ENCODE measurements at places on chromosomes 4 and X. TPM values are rescaled to one million over a fixed set of nuclear protein-coding genes. Genes with fewer than 3 reads are reported as not detected.

MID2 gene
- total RNA-seq = 2.2 TPM

METTL14 gene
- total RNA-seq = 36.2 TPM

HELT gene
- not detected for total RNA-seq

F11 gene
- 0.45 TPM for total RNA-seq

CFI gene
- 4.0 TPM for total RNA-seq

FRMPD3 gene
- 0.17 TPM for total RNA-seq

DNA sequence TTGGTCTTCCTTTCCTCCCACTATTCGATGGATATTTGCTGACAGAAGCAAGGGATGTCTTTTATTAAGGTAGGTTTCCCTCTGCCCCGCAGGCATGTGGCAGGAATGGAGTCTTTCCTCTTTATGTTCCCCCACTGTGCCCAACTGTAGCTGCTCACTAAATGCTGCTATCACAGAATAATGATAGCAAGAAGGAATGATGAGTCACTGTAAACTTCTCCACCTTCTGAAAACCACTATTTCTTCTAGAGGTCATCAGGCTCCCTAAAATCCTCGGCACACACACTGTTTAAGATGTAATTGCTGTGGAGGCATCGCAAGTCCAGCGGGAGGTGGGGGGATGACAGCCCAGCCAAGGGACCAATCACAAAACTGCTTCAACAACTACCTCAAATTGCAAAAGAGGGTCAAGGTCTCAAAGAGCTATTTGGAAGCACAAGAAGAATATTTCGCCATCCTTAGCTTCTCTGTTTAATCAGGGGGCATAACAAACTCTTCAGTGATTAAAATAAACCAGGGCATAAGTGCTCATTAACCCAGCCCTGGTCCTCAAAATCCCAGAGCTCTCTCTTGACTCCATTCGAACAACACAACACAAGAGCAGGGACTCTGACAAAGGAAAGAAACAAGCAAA is 13.9 kb downstream of the QDPR start:
- DNase-seq = no peak

- DNase-seq = no peak
Observed at GRCh38 chr4:156113138-156113765, 159.6 kb upstream of the CTSO start.

DNA sequence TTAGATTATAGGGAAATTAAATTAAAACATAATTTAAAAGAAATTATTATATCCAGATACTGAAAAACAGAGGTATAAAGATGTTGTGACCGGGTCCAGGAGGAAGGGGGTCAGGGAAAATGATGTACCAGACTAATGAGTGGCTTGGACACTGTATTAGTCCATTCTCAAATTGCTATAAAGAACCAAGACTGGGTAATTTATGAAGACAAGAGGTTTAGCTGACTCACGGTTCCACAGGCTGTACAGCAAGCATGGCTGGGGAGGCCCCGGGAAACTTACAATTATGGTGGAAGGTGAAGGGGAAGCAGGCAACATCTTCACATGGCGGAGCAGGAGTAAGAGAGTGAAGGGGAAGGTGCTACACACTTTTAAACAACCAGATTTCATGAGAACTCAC is 3.4 kb upstream of the FAM9B start:
- DNase-seq = no peak

- DNase-seq = peak; percentile 2
Observed at GRCh38 chr4:7419961-7420660, 14.6 kb downstream of the PSAPL1 start.

DNA sequence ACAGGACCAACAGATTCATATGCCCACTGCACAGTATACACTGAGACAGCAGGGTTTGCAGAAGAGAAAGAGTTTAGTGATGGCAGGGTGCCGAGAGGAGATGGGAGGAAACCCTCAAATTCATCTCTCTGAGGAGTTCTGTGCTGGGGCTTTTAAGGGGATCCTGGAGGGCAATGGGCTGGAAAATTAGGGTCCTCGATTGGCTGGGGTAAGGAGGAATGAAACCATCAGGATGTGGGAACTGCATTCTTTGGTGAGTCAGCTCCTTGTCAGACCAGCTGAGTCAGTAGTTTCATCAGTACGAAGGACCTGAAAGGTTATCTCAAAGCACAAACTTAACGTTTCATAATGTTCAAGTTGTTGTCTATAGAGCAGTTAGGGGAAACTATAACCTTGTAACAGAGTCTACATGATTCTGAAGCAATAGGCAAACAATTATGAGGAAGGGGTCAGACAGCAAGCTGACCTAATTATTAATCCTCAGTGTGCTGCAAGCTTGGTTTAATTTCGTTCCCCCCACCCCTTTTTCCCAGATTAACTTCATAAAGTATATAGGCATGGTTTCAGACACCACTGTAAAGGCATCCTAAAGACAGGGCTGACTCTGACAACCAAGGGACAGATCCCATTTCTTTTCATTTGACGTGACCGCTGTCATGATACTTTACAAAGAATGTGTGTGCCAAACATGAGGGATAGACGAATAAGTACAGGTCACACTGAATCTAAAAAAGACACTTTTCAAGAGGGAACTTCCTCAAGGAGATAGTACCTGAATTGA is 1.5 kb upstream of the MSMO1 start:
- DNase-seq = no peak

- peak; percentile 22 for DNase-seq
Observed at GRCh38 chr4:114052227-114052626, 72.8 kb upstream of the ARSJ start.

DNA sequence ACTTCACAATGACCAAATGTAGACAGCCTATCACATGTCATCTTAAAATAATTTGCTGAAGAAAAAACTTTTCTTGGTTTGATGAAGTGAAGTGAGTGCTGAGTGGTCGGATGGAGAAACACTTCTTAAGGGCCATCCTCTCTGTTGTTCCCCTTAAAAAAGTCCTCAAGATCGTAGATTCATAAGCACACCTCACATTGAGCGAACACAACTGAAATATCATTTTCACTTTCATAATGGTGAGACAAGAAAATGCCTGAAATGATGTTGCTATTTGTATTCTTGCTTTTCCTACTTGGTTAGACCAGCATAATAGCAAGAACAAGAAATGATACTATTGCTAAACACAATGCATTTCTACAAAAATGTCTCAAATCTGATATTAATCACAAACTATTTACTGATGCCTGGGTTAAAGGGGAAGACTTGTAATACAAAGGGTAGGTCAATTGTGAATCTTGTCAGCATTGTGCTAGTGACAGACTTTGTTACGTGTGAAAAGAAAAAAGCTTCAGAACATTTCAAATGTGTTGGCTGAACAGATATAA is 305.6 kb upstream of the NR3C2 start:
- no peak for DNase-seq

GRCh38 chr4:38601244-38601915 is 62.6 kb upstream of the KLF3 start:
- DNase-seq = no peak

GRCh38 chrX:153969125-153969903 is 2.3 kb downstream of the HCFC1 start:
- no peak for DNase-seq

GRCh38 chrX:1244164-1245076 is 24.2 kb upstream of the CSF2RA start:
- no peak for DNase-seq

DNA sequence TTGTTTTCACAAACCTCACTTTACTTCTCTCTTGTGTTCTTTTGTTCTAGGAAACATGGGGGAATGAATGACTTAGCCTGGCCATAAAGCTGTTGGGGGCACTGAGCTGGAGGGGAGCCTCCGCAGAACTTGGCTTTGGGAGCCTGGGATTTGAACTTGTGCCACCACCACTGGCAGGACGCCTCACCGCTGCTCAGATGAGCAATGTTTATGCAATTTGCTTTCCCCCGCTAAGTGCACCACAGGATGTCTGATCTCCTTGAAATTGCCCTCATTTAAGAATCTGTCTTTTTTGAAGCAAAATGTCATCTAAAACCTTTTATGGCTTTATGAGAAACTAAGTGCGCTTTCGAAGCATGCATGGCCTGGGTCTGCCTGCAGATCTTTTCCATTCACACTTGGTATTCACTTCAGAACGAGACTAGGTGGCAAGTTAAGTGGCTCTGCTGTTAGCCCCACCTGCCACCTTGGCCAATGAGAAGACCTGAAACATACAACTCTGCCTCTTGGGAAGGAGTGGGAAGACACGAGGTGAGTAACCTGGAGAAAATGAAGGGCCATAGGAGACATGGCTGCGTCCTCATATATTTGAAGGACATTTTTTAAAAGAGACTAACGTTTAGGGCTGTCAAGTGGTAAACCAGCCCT is 119.3 kb downstream of the LDB2 start:
- DNase-seq = no peak

GRCh38 chrX:136477026-136477425 is 10.7 kb upstream of the BRS3 start:
- DNase-seq = no peak

DNA sequence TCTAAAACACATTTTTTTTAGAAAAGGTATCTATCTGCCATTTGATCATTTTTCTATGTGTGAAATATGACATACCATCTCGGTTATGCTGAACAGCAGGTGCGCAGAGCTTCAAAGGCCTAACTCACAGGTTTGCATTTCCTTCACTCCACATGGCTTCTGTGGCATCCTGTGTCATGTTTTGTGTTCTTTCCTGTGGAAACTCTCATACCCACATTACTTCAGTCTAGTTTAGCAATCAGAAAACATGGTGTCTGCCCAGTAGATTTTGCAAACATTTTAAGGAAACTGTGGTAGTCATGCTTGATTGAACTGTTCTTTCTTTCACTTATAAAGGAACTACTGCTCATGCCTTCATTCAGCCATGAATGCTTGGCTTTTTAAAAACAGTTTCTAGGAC is 11.3 kb upstream of the ARAP2 start:
- DNase-seq = no peak

GRCh38 chr4:1784395-1784788 is 8.7 kb upstream of the FGFR3 start:
- no peak for DNase-seq

DNA sequence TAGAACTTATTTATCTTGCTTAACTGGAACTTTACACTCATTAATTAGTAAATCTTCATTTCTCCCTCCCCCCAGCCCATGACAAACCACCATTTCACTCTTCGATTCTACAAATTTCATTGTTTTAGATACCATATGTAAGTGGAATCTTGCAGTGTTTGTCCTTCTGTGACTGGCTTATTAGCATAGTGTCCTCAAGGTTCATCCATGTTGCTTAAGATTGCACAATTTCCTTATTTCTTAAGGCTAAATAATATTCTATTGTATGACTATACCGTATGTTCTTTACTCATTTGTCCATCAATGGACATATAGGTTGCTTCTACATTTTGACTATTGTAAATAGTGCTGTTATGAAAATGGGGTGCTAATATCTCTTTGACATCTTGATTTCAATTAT is 24.5 kb upstream of the RNF212 start:
- DNase-seq = no peak
